CD4-positive, alpha-beta T cell treated with Interleukin-6 for 4 hours (primary cell): ENCODE measurements at places on chromosomes 2 and 18.

DNA sequence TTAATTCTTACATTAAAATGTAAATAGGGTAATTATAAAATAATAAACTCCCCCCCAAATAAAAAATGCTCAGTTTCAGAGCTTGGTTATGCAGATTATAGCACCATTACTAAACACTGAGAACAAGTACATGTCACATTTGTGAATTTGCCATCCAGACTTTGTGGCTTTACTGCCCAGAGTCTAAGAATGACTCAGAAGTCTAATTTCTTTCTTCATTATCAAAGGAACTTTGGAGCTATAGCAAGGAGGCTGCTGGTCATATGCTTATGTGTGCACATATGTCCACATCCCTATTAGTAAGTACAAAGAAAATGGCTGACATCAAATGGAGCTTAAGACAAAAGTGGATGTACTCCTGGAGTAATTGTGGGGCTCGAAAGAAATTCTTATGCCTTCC, 248.5 kb upstream of the SESTD1 start:
- no peak for DNase-seq

DNA sequence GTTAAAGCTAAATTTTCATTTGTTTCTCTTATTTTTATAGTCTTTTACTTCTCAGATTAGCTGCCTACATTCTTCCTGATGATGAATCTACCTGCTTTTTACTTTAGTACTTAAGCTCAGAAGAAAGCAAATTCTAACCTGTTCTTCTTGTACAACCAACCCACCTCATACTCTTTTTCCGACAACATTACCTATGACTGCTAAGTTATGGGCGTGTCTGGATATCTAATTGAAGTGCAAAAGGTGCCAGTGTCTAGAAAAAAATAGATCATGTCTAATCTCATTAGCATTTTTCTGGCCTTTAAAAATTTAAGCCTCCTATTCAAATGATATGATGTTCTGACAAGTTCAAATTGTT, 1.5 kb upstream of the RGPD4 start:
- DNase-seq = no peak

DNA sequence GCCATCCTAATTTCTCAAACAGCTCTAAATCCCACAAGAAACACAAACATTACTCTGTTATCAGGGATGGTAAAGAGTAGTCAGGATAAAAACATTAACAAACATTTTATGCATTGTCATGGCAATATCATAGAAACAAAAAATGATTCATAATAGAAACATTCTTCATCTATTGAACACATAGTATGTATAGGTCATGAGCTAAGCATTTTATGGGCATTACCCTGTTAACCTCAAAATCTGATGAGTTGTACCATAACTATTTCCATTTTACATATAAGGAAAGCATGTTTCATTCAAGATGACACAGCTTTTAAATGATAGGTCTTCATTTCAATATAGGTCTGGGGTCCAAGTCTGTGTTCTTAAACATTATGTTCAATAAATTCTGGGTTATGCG, 344.9 kb downstream of the RND3 start:
- DNase-seq = no peak

DNA sequence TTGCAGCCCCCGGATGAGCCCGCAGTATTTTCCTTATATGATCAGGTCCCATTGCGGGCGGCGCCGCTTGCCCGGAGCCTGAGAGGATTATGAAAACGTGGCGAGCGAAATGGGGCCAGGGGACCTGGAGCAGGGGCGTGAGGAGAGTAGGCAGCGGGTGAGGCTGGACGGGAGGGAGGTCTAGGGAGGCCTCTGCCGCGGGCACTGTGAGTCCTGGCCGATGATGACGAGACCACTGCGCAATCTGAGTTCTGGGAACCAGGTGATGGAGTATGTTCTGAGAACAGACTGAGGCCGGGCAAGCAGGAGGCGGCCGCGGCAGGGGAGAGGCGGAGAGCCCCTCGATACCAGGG, 790 bp upstream of the ACAA2 start:
- DNase-seq = no peak

GRCh38 chr18:77101410-77102258, 30.9 kb downstream of the MBP start:
- DNase-seq = peak; percentile 63

GRCh38 chr2:43171789-43172188, 54.6 kb downstream of the ZFP36L2 start:
- DNase-seq = no peak

DNA sequence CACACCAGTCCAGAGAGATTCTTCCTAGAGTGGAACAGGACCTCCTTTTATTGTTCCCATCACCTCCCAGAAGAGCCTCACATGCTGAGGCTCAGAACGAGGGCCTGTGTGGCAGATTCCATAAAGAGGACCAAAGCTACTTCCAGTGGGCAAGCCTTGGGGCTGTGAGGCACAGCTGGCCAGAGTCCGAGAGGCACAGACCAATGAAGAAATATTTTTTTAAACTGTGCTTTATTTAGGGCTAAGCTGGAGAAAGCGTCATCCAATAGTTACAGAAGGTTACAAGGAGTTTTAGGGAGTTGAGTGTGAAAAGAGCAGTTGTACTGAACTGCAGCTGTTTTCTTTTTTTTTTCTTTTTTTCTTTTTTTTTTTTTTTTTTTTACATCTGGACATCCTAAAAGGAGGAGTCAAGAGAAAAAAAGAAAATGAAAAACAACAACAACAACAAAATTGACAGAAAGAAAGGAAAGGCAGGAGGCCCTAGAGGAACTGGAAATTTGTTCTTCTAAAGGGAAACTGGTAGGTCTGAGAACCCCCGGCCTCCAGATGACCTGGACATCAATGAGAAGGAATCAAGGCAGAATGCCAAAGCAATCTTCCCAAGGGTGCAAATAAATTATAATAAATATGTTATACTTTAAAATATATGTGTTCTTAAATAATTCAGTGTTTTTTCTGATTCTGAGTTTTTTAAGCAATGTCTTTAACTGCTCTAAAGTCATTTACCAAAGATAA, 322.6 kb downstream of the CELF4 start:
- DNase-seq = no peak

DNA sequence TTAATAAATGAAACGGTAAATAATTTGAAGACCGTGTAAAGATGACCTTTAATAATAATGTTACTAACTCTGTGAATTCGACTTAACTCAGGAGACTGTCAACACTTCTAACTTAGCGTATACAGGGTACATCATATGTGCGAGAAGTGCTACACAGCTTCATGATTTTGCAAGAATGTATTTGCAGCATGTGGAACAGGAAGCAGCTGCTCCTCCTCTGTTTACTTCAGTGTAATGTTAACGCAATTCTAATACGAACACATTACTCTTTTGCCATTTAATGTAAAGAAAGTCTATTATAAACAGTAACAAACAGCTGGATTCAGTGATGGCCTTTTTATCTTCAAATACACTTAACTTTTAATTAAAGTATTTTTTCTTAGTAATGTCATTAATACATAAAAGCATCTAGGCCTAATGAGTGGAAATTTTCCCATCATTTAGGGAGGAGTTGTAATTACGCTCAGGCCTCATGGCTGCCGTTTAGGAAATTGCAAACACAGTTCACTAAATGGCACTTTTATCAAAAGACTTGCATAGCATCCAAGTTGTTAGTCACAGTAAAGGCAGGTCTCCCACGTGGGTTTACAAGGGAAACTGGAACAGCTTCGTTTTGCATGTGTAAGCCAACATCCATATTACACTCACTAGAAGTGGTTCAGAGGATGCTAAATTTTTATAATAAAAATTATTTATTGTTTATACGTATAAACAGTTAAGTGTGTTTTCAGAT, 635.7 kb downstream of the FBXO15 start:
- DNase-seq = no peak
